ENCODE measurements at places on chromosomes 13 and 19. TPM values are rescaled to one million over a fixed set of nuclear protein-coding genes. Genes with fewer than 3 reads are reported as not detected.

Gene DNAAF3
- 5.0 TPM for total RNA-seq

Gene ALKBH6
- 39.3 TPM for total RNA-seq

Gene MEF2B
- 1.6 TPM for total RNA-seq

Gene CGB1
- total RNA-seq = not detected

Gene RAB3A
- total RNA-seq = 3.6 TPM

Gene SOHLH2
- 15.7 TPM for total RNA-seq

Gene CGB2
- total RNA-seq = 0.57 TPM

Gene KLK4
- total RNA-seq = not detected

Gene SIGLEC12
- total RNA-seq = not detected

Gene LILRB3
- total RNA-seq = not detected

Gene FUT6
- total RNA-seq = not detected

Gene AKT2
- 190 TPM for total RNA-seq

Gene ZNF506
- 13.1 TPM for total RNA-seq

Gene JOSD2
- total RNA-seq = 6.9 TPM

DNA sequence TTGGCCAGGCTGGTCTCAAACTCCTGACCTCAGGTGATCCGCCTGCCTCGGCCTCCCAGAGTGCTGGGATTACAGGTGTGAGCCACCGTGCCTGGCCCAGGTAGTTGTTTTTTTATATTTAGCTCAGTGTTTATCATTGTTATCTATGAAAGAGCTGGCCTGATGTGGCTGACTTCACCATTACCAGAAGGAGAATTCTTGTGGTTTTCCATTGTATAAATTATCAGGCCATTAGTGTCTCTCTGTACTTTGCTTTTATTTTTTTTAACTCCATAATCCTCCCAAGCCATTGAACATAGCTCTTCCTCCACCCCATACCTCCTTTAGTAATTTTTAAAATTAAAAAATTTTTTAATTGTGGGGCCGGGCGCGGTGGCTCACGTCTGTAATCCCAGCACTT, 24.2 kb downstream of the CERS4 start:
- H3K4me3 ChIP-seq = no peak overlapping the region
- no peak for DNase-seq
- peaks cover 35% of the 10 kb centered on the region for H3K36me3 ChIP-seq
- H3K27ac ChIP-seq = no peak overlapping the region
- H3K27me3 ChIP-seq = no peaks in the 10 kb centered on the region

DNA sequence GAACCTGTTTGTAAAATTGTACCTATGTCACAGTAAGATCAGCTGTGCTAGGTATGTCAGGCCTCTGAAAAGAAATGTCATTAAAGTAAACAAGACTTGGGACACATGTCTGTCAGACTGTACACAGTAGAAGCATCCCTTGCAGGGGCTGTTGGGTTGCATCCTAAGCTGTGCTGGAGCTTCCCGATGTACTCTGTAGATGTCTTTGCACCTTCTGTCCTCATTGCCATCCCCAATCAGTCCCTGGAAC, 48.7 kb upstream of the GPR183 start:
- DNase-seq = no peak
- H3K27me3 ChIP-seq = no peaks in the 10 kb centered on the region
- peak overlapping the region; percentile 72 for H3K27ac ChIP-seq
- peaks cover 4% of the 10 kb centered on the region for H3K4me1 ChIP-seq
- no peak overlapping the region for H3K4me3 ChIP-seq

- no peaks in the 10 kb centered on the region for H3K36me3 ChIP-seq
- no peak for DNase-seq
- H3K27me3 ChIP-seq = no peaks in the 10 kb centered on the region
- no peak overlapping the region for H3K4me3 ChIP-seq
- no peaks in the 10 kb centered on the region for H3K4me1 ChIP-seq
These were observed 132.6 kb upstream of the USP29 start for GRCh38 chr19:56987184-56987583.

GRCh38 chr13:98955336-98955735, 22.5 kb downstream of the DOCK9 start:
- no peaks in the 10 kb centered on the region for H3K27me3 ChIP-seq
- DNase-seq = no peak
- H3K4me1 ChIP-seq = no peaks in the 10 kb centered on the region
- H3K36me3 ChIP-seq = no peaks in the 10 kb centered on the region

- H3K4me1 ChIP-seq = no peaks in the 10 kb centered on the region
- H3K27ac ChIP-seq = no peak overlapping the region
- H3K4me3 ChIP-seq = no peak overlapping the region
- no peak for DNase-seq
These were observed 135.6 kb downstream of the KLF12 start for GRCh38 chr13:73998631-73999030.

- no peak overlapping the region for H3K4me3 ChIP-seq
- DNase-seq = no peak
- no peaks in the 10 kb centered on the region for H3K27me3 ChIP-seq
These were observed 82.5 kb downstream of the AKAP11 start for GRCh38 chr13:42354241-42355091.

DNA sequence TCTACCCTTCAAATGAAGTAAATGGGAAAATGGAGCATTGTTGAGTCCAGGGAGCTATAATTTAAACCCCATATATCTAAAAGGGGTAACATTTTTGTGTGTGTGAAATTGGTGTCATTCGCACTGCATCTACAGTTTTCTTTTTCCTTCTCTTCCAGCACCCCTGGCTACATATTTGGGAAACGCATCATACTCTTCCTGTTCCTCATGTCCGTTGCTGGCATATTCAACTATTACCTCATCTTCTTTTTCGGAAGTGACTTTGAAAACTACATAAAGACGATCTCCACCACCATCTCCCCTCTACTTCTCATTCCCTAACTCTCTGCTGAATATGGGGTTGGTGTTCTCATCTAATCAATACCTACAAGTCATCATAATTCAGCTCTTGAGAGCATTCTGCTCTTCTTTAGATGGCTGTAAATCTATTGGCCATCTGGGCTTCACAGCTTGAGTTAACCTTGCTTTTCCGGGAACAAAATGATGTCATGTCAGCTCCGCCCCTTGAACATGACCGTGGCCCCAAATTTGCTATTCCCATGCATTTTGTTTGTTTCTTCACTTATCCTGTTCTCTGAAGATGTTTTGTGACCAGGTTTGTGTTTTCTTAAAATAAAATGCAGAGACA, 28.6 kb downstream of the ALOX5AP start:
- no peak overlapping the region for H3K27ac ChIP-seq
- H3K36me3 ChIP-seq = no peaks in the 10 kb centered on the region
- no peak overlapping the region for H3K4me3 ChIP-seq
- no peaks in the 10 kb centered on the region for H3K27me3 ChIP-seq

DNA sequence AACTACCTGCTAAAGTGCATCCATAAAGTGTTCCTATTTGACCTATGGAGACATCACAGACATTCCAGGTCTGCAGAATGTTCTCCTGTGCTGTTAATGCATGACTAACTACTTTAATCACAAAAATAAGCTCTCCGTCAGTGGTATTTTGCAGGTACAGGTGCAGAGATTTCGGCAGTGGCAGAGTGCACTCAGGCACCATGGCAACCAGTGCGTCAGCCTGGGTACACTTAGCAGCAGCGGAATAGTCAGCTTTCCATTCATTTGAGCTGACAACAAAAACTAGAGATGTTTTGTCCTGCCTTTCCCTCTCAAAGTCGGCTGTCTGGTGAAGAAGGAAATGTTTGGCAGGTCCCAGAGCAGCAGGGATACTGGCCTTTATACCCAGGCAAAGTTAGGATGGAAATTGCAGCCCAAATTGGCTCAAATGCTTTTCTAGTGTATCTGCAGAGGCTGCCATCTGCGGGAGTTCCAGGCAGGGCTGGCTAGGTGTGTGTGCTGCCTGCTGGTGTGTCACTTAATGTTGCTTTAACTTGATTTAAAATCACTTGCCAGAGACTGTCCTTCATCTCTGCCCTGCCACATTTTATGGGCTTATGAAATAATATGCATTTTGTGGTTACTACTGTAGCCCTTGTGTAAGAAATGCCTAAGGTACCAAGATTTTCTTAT, 195.8 kb downstream of the RAP2A start:
- peaks cover 6% of the 10 kb centered on the region for H3K4me1 ChIP-seq
- H3K27me3 ChIP-seq = no peaks in the 10 kb centered on the region
- no peak overlapping the region for H3K4me3 ChIP-seq
- DNase-seq = no peak
- no peak overlapping the region for H3K27ac ChIP-seq
- H3K36me3 ChIP-seq = peaks cover 4% of the 10 kb centered on the region

DNA sequence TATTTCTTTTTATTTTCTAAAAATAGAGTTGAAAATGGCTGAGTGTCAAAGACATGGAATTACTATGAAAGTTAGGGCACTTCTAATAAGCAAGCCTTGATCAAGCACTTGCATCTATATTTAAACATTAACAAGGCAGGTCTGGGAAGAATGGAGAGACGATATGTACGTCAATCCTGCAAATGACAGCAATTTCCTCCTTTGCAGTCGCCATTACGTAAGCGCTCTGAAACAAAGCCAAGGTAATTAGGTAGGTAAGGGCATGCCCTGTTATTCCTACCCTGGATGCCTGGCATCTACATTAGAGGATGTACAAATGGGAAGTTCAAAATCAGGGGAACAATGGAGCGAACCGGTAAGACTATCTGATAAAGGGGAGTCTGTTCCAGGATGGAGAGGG, 664.0 kb upstream of the ARGLU1 start:
- H3K27ac ChIP-seq = no peak overlapping the region
- no peak overlapping the region for H3K4me3 ChIP-seq
- H3K27me3 ChIP-seq = no peaks in the 10 kb centered on the region
- H3K36me3 ChIP-seq = no peaks in the 10 kb centered on the region
- H3K4me1 ChIP-seq = no peaks in the 10 kb centered on the region
- DNase-seq = no peak

GRCh38 chr19:48895226-48895625, 3.3 kb downstream of the TULP2 start:
- no peak overlapping the region for H3K4me3 ChIP-seq
- H3K36me3 ChIP-seq = no peaks in the 10 kb centered on the region
- H3K27me3 ChIP-seq = no peaks in the 10 kb centered on the region
- DNase-seq = no peak
- no peak overlapping the region for H3K27ac ChIP-seq

DNA sequence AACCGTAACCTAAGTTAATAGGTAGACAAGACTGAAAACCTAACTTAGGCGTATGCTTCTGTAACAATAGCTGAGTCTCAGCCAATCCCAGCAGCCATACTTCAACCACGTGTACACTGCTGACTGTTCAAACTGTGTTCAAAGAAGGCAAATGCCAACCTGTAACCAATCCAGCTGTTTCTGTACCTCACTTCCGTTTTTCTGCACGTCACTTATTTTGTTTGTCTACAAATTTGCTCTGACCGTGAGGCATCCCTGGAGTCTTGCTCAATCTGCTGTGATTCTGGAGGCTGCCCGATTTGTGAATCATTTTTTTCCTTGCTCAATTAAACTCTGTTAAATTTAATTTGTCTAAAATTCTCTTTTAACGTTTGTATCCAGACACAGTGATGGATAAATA, 59.2 kb downstream of the EDNRB start:
- DNase-seq = no peak
- no peaks in the 10 kb centered on the region for H3K36me3 ChIP-seq
- H3K4me1 ChIP-seq = no peaks in the 10 kb centered on the region
- no peaks in the 10 kb centered on the region for H3K27me3 ChIP-seq
- H3K27ac ChIP-seq = no peak overlapping the region

- no peak overlapping the region for H3K4me3 ChIP-seq
- no peak for DNase-seq
- peaks cover 10% of the 10 kb centered on the region for H3K4me1 ChIP-seq
- no peak overlapping the region for H3K27ac ChIP-seq
- H3K27me3 ChIP-seq = no peaks in the 10 kb centered on the region
These were observed 25.4 kb downstream of the LYL1 start for GRCh38 chr19:13077240-13077639.

GRCh38 chr19:6654347-6655310, 15.3 kb downstream of the TNFSF14 start:
- no peaks in the 10 kb centered on the region for H3K4me1 ChIP-seq
- H3K27ac ChIP-seq = no peak overlapping the region
- H3K27me3 ChIP-seq = no peaks in the 10 kb centered on the region
- no peak overlapping the region for H3K4me3 ChIP-seq
- no peak for DNase-seq

GRCh38 chr13:101584331-101584730, 131.9 kb downstream of the ITGBL1 start:
- H3K4me3 ChIP-seq = no peak overlapping the region
- H3K36me3 ChIP-seq = no peaks in the 10 kb centered on the region
- DNase-seq = no peak
- H3K4me1 ChIP-seq = peaks cover 3% of the 10 kb centered on the region

DNA sequence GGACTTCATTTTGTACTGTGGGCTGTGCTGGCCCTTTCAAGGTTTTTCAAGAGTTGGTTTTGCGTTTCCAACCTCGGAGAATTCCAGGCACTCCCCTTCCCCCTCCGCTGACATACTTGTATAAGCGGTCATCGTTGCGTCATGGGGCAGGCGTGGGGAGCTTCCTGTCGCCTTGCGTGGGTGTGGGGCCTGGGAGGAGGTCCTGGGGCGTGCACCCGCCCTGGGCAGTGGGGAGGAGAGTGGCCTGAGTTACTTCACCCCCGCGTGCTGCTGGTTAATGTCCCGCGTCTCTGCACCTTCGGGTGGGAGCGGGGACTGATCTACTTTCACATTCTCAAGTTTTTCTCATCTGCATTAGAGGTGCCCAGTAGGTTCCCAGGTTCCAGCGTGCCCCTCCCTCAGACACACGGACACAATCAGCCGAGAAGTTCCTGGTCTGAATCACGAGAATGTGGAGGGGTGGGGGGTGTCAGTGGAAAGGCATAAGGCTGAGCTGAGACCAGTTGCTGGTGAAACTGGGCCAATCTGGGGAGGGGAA, 4.1 kb downstream of the IER2 start:
- H3K4me3 ChIP-seq = peak overlapping the region; percentile 82
- peak; percentile 69 for DNase-seq
- H3K36me3 ChIP-seq = no peaks in the 10 kb centered on the region
- no peaks in the 10 kb centered on the region for H3K27me3 ChIP-seq

- H3K4me1 ChIP-seq = no peaks in the 10 kb centered on the region
- no peak overlapping the region for H3K4me3 ChIP-seq
- H3K36me3 ChIP-seq = no peaks in the 10 kb centered on the region
- H3K27ac ChIP-seq = no peak overlapping the region
- no peaks in the 10 kb centered on the region for H3K27me3 ChIP-seq
These were observed 14.3 kb downstream of the DPRX start for GRCh38 chr19:53646144-53646543.

GRCh38 chr19:14383661-14384555, 2.7 kb downstream of the ADGRE5 start:
- H3K27me3 ChIP-seq = no peaks in the 10 kb centered on the region
- no peak overlapping the region for H3K4me3 ChIP-seq
- DNase-seq = no peak
- H3K27ac ChIP-seq = no peak overlapping the region
- H3K36me3 ChIP-seq = no peaks in the 10 kb centered on the region
- no peaks in the 10 kb centered on the region for H3K4me1 ChIP-seq

GRCh38 chr13:111595791-111596190, 275.3 kb downstream of the TEX29 start:
- H3K36me3 ChIP-seq = no peaks in the 10 kb centered on the region
- H3K4me3 ChIP-seq = no peak overlapping the region
- DNase-seq = no peak
- H3K27me3 ChIP-seq = no peaks in the 10 kb centered on the region

All from endodermal cell (in vitro differentiated cells).